Smooth muscle cell of the brain vasculature (primary cell): ENCODE measurements at places on chromosomes 2 and 18.

GRCh38 chr2:98952966-98953365, 16.9 kb upstream of the CRACDL start:
- no peak for DNase-seq

DNA sequence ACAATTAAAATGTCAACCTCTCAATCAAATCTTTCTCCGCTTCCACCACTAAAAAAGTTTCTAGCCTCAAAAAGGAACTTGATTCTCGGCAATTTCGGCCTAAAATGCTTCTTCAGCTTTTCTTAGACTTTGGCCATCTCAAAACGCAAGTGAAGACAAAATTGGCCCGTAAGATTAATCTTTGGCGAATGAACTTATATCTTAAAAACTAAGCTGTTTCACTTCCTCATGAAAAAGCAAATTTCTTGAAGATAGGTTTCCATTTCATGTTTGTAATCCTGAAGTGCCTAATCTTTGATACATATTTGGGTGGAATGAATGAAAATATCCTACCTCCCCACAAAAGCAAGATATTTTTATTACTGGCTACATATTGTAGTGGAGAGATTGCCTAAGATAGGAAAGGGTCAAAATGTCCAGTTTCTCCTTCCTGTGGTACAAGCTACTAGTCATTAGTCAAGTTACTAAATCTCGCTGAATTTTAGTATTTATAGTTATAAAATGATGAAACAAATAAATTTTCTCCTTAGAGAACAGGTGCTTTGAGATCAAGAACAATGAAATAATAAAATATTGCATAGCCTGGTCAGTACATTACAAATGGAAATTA, 85.4 kb upstream of the ZEB2 start:
- DNase-seq = no peak

DNA sequence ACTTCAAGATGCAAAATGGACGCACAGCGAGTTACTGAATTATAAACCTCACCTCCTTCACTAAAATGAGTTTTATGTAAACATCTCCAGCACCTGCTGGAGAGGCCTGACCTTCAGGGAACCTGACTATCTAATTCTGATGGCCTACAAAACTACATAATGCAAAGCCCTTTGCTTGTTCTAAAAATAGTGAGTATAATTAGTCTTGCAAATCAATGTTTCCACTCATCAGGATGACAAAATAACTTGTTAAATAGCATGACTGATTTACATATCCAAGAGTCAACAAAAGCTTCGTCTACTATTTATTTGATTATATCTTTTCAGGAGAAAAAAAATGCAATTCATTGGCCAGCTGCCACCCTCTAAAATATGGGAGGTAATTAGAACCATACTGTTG, 326.3 kb upstream of the MC4R start:
- no peak for DNase-seq

- DNase-seq = no peak
Measured at GRCh38 chr2:33215983-33216382, 260.5 kb upstream of the RASGRP3 start.

GRCh38 chr2:74262681-74263080, 64.3 kb downstream of the MTHFD2 start:
- DNase-seq = no peak

DNA sequence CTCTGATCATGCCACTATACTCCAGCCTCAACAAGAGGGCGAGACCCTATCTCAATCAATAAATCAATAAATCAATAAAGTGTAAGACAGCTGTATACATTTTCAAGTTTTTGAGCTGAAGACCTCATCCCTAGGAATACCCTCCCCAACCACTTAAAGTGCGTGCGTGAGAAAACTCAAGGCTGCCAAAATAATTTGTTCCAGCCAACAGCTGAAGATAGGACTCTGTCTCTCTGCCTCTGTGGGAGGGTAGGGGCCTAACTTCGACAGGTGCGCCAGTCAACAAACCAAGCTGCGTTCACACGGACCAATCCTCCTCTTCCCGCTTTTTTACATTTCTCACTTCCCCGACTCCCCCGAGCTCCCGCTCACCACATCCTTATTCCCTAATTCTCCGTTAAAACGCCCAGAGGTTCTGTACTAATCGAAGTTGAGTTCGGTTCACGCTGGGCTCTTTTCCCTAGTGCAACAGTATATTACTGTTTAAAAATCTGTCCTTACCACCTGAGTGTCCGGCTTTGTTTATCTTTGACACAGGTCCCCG, 618 bp downstream of the POLR2D start:
- DNase-seq = no peak

DNA sequence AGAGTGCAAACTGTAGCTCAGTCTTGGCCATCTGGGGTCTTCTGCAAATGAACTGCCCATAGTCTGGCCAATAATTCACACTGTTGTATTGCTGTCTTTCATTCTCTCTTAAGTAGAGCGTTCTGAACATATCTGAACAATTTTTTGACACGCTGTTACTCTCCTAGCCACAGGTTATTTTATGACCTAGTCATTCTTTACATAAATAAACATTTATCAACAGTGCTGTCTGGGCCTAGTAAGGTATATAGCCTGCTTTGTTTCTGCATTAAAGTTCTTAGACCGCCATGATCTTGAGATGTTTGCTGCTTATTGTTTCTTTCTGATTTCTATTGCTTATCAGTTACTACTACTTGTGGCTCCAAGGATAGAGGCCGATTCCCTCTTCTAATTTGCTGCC, 226.4 kb downstream of the NEDD4L start:
- no peak for DNase-seq

GRCh38 chr2:168819050-168819715, 16.7 kb downstream of the NOSTRIN start:
- no peak for DNase-seq

DNA sequence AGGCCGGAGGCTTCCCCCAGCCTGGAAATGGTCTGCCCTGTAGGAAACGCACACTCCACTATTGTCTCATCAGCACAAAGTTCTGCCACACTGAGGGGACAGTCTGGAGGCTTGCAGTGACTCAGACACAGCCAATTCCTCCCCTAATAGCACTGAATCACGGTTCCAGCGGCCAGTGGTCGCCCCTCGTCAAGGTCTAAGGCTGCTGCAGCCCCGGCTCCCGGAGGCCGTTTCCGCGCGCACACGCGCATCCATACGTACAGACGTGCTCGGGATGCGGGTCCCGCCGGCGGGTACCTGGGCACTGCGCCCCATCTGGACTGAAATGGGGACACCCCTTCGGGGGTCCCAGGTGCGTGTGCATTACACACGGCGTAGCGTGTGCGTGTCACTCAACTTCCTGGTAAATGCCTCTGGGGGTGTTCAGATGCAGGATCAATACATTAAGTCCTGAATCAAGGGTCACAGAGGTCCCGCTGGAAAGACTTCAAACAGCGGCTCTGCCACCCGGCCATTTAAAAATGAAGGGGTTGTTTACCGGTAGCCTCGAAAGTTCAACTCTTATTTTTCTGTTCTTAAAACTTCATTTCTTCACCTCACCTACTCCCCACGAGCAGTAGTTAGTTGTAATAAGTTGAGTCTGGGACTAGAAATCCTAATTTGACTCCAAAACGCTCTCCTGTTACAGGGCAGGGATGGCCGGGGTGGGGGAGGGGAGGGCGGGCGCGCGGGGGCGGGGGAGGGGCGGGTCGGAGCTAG, 572 bp upstream of the ZNF516 start:
- no peak for DNase-seq

DNA sequence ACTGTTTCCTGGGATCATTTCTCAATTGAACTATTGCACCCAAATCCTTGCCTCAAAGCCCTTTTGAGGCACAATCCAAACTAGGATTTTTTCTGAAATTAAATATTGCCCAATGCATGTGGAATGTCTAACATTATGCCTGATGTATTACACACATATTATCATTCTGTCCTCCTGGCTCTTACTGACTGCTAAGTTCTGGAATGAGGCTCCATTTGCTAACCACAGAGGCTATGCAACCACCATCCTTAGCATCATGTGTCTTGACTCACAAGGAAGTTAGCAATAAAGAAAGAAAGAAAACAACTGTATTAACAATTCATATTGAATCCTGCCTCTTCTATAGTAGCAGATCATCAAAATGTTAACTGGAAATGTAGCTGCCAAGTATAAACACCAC, 1142.7 kb downstream of the CNTNAP5 start:
- DNase-seq = no peak

GRCh38 chr2:164842624-164842966, 972 bp upstream of the COBLL1 start:
- no peak for DNase-seq

DNA sequence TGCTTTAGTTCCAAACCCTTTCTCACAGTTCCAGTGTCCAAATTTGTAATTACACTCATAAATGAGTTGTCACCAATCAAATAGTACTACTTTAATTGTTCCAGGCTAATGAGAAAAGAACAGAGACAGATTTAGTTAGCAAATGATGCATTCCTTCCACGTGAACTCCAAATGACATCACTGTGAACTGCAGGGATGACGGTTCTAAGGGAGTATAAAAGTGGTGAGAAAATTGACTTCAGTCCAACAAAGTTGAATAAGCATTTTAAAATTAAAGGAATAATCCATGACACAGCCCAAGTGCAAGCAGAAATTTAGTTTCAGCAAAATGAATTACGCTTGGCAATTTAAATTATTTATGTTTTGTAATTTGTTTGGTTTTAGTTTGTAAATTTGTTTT, 102.0 kb upstream of the LRATD1 start:
- DNase-seq = no peak

DNA sequence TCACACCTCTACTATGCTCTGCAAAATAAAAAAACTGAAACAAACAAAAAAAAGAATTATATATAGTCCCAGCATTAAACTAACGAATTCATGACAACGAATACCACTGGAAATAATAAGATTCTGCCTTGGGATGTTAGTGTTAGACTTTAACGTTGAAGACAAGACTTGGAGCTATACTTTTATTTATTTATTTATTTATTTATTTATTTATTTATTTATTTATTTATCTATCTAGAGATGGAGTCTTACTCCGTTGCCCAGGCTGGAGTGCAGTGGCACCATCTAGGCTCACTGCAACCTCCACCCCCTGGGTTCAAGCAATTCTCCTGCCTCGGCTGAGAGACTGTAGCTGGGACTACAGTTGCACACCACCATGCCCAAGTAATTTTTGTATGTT, 27.2 kb upstream of the PAPOLG start:
- no peak for DNase-seq

- peak; percentile 51 for DNase-seq
Measured at GRCh38 chr2:240434728-240435456, 571 bp upstream of the GPC1 start.

DNA sequence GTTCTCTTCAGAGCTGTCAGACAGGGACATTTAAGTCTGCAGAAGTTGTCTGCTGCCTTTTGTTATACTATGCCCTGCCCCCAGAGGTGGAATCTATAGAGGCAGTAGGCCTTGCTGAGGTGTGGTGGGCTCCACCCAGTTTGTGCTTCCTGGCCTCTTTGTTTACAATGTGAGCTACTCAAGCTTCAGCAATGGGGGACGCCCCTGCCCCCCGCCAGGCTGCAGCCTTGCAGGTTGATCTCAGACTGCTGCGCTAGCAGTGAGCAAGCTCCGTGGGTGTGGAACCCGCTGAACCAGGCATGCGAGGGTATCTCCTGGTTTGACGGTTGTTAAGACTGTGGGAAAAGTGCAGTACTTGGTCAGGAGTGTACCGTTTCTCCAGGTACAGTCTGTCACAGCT, 24.0 kb upstream of the PAIP2B start:
- no peak for DNase-seq

GRCh38 chr2:144550911-144551310, 31.0 kb upstream of the ZEB2 start:
- no peak for DNase-seq

GRCh38 chr2:187429989-187430388, 18.1 kb downstream of the CALCRL start:
- DNase-seq = peak; percentile 23

DNA sequence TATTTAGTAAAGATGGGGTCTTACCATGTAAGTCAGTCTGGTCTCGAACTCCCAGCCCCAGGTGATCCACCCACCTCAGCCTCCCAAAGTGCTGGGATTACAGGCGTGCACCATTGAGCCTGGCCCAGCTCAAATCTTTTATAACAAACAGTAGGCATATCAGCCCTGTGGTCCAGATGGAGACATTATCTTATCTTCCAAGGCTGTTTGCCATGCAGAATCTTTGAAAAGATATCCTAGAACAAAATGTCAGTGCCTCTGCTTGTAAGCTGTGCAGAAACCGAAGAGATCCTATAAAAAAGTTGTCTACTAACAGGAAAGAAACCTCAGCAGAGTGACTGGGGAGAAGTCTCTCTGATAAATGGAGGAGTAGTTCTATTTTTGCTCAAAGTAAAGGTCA, 142.1 kb downstream of the PTH2R start:
- no peak for DNase-seq

DNA sequence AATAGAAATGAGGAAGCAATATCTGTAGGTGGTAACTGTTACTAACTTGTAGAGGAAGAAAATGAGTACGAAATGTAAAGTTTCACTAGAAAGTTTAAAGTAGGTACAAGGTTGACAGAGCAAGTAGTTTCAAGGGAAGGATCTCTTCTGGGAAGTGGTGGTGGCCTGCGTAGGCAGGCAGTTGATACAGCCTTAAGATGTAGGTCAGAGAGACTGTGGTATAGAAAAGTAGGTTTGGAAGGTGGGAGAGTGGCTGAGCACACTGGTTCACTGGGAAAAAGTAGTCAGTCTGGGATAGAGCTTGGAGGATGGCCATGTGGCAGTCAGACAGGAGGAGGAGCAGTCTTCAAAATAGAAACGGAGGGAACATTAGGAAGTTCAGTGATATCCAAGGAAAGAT, 23.5 kb downstream of the KDM3A start:
- DNase-seq = no peak

DNA sequence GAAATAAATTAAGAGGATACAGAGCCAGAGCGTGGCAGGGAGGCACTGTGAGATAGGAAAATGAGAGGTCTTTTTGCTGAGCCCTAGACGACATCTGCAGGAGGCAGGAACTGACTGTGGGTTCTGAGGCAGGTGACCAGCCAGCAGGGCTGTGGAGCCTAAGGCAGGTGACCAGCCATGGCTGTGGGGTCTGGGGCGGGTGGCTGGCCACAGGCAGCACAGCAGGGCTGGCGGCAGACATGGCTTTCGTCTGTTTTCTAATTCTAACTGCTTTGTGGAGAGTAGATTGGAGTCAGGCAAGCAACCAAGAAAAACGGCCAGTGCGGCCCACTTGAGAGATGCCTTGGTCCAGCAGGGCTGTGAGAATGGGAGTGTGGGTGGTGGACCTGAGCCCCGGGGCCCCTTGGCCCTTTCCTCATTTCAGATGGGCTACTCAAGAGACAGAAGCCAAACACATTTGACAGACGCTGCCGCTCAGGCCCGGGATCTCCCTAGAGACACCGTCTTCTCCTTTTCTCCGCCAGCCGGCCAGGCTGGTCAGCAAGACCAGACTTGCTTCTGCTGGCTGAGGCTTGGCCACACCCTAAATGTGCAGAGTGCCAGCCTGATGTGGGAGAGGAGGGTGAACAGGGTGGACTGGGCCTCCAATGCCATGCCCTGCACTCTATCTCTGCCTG, 19.7 kb upstream of the GNAL start:
- DNase-seq = no peak

GRCh38 chr18:57803103-57803969, at the start of gene ATP8B1:
ATP8B1 (minus strand) TSS chr18:57803315; CDS start chr18:57731807, 71,508 bp downstream.
- DNase-seq = no peak
